Liver (tissue), 10 donors: ENCODE measurements at places on chromosomes 13 and 19. TPM values are rescaled to one million over a fixed set of nuclear protein-coding genes. Genes with fewer than 3 reads are reported as not detected.

Gene GRIN3B
- polyA plus RNA-seq = not detected

Gene CD37
- polyA plus RNA-seq = 4.1 TPM

Gene CEACAM3
- polyA plus RNA-seq = not detected

Gene CYP2A6
- polyA plus RNA-seq = 1,020 TPM
